Stimulated activated CD4-positive, alpha-beta T cell treated with anti-CD3 and anti-CD28 coated beads, Interleukin-15, amount 100 ng/mL, for 48 hours (primary cell): ENCODE measurements at places on chromosomes 4 and X.
A peak's percentile ranks its signal among the peaks of the same experiment; 100 is the strongest.

GRCh38 chr4:69594382-69594781 is 45.1 kb downstream of the UGT2A2 start:
- no peak for DNase-seq

GRCh38 chr4:54737421-54737820 is 79.7 kb downstream of the KIT start:
- DNase-seq = no peak

GRCh38 chrX:40734971-40735324 is 394 bp downstream of the MED14 start:
- no peak for DNase-seq

GRCh38 chr4:38678078-38678477 is 14.1 kb downstream of the KLF3 start:
- no peak for DNase-seq

- DNase-seq = no peak
Observed at GRCh38 chr4:181476508-181476890, 766.7 kb upstream of the TENM3 start.

DNA sequence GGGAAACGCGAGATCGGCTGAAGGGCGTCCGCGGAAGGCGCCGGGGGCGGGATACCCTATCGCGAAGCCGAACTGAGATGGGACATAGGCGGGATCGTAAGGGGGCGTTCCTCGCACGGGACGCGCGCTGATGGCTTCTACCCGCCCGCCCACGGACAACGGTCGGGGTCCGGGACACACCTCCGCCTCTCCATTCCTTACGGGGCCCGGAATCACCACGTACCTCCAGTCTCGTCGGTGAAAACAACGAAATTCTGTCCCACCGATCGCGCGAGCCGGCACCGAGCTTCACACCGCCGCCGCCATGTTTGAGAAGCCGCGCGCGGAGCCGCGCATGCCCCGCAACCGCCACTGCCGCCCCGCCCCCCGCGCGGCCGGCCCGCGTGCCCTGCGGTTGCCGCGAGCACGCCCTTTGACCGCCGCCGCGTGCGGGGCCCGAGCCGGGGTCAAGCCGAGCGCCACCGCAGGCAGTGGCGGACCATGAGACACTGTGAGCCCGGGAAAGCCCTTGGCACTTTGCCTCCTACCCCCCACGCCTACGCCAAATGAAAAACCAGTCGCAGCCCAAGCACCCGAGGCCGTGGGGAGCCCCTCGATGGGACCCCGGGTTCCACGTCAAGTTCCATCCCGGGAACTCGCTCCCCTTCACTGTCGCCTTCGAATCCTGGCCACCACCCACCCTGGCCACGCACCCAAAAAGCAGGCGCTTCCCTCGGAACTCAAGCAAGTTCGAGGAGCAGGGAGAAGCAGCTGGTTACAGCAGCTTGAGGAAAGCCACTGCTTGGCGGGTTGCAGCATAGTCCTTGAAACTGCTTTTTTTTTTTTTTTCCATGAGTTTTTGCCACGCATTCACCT is at the start of gene SCML2:
Gene SCML2, minus strand, starts transcription at position 320 of the 855 bp plus-strand sequence. CDS start 20,617 bp downstream, outside the sequence.
- DNase-seq = no peak

- DNase-seq = no peak
Observed at GRCh38 chr4:186104890-186105646, 564 bp downstream of the FAM149A start.

- no peak for DNase-seq
Observed at GRCh38 chrX:28542791-28543190, 44.5 kb upstream of the IL1RAPL1 start.

DNA sequence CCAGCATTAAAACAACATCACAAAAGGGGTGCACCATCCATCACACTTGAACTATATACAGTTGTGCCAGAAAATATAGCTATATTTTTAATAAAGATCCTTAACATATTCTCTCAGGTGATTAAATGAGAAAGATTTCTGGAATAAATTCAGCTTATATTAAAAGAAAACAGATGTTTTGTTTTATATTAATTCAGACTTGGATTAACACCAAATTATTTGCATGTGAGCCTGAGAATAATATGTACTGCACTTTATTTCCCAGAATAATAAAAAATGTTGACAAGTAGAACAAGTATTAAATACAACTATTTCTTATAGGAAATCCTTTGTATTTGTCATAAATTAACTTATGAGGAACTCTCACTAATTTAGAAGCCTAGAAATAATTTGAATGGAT is 1467.4 kb downstream of the RAPGEF2 start:
- DNase-seq = no peak

- DNase-seq = no peak
Observed at GRCh38 chr4:78749258-78749971, 26.7 kb upstream of the BMP2K start.

DNA sequence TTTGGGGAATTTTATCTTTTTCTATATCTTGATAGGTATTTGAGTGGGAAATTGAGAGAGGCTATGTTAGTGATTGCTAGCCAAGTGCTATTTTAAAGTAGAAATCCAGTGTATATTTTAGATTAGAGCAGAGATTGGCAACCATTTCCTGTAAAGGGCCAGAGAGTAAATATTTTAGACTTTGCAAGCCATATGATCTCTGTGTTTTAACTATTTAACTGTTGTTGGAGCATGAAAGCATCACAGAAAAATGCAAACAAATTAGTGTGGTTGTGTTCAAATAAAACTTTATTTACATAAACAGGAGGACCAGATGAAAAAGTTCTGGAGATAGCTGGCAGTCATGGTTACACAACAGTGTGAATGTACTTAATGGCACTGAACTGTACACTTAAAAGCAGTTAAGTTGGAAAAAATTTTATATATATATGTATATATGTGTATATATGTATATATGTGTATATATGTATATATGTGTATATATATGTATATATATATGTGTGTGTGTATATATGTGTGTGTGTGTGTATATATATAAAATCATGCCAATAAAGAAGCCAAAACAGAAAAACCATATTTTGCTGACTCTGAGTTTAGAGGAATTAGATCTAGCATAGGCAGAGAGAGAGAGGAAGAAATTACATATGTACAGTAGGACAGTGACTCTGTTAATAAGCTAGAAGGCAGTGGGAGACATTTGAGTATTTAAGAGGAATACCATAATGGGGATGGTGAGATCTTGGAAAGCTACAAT is 83.4 kb downstream of the TMEM164 start:
- no peak for DNase-seq

DNA sequence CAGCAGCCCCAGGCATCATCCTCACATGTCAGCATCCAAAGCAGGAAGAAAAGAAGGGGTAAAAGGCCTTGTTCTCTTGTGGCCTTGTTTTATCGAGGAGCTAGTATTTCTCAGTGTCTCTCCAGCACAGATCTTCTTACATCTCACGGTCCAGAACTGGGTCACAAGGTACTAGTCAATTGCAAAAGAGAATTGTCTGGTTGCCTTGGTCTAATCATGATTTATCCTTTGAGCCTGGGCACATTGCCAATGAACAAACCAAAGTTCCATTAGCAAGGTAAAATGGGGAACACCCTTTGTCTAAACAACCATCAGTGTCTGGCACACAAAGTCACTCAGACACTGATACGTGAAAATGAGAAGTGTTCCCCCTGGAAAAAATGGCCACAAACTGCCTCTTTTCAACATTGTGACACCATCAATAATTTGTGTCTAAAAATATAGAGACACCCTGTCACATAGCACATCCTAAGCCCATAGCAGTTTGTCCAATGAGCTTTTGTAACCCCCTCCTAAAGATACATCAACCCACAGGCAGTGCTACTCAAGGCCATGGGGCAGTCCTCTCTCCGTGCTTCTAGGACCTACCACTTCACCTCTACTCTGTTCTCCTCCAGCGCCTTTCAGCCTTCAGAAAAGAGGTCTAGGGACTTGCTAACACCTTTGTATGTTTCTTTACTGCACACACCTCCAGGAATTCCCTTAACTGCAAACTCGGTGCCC is 534.4 kb downstream of the MID1IP1 start:
- DNase-seq = no peak

GRCh38 chrX:122439831-122440230 is 744.2 kb upstream of the GRIA3 start:
- no peak for DNase-seq

GRCh38 chrX:55118574-55118973 is 29.8 kb downstream of the PAGE2 start:
- DNase-seq = no peak

- DNase-seq = no peak
Observed at GRCh38 chr4:24778464-24779225, 16.7 kb upstream of the SOD3 start.

- DNase-seq = no peak
Observed at GRCh38 chr4:77819404-77819842, 255 bp upstream of the CNOT6L start.

DNA sequence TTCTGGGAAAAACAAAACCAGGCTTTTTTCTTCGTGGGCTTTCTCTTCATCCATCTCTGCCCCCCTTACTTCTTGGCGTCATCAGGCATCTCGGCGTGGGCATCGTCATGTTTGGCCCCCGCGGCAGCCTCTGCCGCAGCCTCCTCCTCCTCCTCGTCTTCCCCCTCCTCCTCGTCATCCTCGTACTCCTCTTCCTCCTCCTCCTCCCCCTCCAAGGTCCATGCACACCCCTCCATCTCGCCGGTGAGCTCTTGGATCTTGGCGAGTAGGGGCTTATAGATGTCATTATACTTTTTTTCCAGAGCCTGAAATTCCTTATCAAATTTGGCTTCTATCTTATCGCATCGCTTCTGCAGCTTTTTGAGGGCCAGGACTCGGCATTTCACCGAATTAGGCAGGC is 488 bp downstream of the NAP1L5 start:
- DNase-seq = no peak

DNA sequence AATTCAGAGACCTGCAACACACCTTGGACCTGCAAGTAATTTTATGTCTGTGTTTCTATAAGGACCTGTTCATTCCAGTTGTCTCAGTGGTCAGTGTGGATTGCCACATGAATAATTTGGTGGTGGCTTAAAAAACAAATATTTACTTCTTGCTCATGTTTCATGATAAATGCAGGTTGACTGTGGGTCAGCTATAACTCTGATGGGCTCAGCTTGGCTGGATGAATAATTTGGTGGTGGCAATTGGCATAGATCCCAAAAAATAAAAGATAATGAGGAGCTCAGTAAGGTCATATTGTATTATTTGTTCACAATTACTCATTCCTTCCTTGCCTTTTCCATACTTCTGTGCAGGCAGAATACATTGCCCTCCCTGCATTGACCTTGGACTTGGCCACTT is 18.9 kb upstream of the SCRG1 start:
- no peak for DNase-seq

GRCh38 chr4:187632260-187632995 is 363.1 kb upstream of the ZFP42 start:
- DNase-seq = no peak

GRCh38 chr4:26746802-26747213 is 113.8 kb upstream of the STIM2 start:
- DNase-seq = peak; percentile 25
